ENCODE measurements at places on chromosomes 4 and X.

- no peak for DNase-seq
These were observed 208.4 kb downstream of the DTHD1 start for GRCh38 chr4:36489798-36490197.

DNA sequence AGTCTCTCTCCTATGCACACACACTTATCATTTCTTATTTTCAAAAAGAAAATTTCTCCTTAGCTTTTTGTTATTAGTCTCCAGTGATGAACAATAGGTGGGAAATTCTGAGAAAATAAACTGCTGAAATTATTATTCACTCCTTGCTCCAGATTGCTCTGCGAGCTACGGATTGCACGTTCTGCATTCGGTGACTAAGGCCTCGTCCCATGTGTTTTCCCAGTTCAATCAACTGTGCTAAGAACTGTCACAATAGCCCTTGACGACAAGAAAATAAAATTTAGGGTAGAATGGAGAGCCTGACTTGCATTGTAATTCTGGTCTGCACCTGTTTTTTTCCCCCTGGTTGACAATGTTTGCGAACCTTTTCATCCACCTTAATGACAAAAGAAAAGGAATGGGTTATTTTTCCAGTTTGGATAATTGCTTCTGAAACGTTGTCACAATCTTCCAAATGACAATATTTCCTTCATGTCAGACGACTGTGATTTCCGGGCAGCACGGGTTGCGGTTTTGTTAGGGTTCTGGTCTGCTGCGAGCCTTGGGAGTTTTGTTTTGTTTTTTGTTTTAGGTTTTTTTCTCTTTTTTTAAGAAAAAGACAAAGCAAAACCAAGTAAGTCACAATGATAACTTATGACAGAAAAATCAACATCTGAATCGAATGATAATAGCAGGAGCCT lies 124.5 kb upstream of the NOCT start:
- no peak for DNase-seq

- no peak for DNase-seq
These were observed 13.5 kb downstream of the MSANTD1 start for GRCh38 chr4:3262208-3263052.

GRCh38 chr4:3847211-3847940 lies 81.2 kb downstream of the ADRA2C start:
- DNase-seq: no peak

- no peak for DNase-seq
These were observed 12.9 kb upstream of the BMP2K start for GRCh38 chr4:78763251-78763650.

GRCh38 chr4:98794565-98795205 lies 134.2 kb downstream of the EIF4E start:
- no peak for DNase-seq

- no peak for DNase-seq
These were observed 55.8 kb upstream of the ENPP6 start for GRCh38 chr4:184273166-184274147.

DNA sequence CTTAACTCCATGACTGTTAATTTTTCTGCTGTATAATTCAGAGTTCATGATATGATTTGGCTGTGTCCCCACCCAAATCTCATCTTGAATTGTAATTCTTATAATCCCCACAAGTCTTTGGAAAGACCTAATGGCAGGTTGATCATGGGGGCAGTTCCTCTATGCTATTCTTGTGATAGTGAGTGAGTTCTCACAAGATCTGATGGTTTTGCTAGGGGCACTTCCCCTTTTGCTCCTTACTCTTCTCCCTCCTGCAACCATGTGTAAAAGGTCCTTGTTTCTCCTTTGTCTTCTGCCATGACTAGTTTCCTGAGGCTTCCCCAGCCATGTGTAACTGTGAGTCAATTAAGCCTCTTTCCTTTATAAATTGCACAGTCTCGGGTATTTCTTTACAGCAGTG lies 1751.9 kb downstream of the ARAP2 start:
- DNase-seq: no peak

GRCh38 chrX:118552121-118552900 lies 56.7 kb downstream of the DOCK11 start:
- no peak for DNase-seq

- no peak for DNase-seq
These were observed 62.4 kb upstream of the RXFP1 start for GRCh38 chr4:158459085-158459820.

- DNase-seq: no peak
These were observed 230.9 kb upstream of the GPC4 start for GRCh38 chrX:133645977-133646718.

DNA sequence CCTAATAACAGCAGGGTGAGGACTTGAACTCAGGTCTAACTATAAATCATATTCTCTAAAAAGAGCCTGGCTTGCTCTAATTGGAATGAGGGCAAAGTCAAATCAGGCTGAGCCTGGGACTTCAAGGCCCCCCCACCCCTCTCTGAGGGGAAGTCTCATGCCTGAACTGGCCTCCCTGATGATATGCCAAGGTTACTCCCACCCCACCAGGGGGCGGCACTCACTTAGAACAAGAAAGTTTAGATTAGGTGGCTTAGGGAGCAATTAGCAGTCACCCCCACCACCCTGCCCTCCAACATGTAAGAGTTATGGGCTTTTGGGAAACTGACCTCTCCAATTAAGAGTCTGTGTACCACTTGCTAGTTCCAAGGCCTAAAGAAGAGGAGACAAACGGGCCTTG lies 2.7 kb downstream of the FOXO4 start:
- no peak for DNase-seq

- no peak for DNase-seq
These were observed 376.7 kb upstream of the KLHL4 start for GRCh38 chrX:87140800-87141483.

- DNase-seq: no peak
These were observed 21.1 kb upstream of the TADA2B start for GRCh38 chr4:7021930-7022664.

DNA sequence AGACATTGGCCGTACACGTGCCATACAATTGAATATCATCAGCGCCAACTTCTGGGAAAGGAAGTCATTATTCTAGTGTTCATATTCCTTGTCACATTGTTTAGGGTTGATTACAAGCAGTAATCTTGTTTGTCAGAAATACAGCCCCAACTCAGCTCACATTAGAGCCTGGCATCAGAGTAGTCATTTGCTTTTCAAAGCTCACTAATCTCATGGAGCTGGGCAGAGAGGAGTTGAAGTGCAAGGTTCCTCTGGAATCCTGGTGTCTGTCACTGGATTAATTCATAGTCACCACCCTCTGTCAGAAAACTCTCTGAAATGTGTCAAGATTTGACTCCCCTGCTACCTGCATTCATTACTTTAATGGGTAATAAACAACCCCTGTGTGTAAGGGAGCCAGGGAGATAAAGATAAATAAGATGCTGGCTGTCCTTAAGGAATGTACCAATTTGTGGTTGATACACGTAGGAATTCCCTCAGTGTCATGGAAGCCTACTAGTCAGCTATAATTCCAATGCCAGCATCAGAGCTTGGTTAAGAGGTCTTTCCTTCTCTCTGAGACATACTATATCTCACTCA lies 43.7 kb upstream of the S100G start:
- no peak for DNase-seq

DNA sequence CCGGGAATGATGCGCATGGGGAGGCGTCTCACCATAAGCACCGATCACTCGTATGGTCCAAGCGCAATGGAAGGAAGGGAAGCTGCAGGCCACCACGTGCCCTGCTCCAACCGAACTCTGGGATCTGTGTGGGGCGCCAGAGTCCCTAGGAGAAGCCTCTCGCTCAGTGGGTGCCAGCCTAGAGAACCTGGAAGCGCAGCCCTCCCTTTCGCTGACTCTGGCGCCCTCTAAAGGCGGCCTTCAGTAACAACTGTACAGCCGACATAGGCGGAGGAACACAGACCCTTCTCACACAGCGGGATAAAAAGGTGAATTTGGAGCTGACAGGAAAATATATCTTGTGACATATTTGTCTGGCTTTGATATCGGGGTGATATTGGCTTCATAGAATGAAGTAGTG lies 76.0 kb downstream of the INTS6L start:
- DNase-seq: no peak

GRCh38 chr4:126799416-126799815 lies 833.3 kb upstream of the INTU start:
- DNase-seq: no peak

DNA sequence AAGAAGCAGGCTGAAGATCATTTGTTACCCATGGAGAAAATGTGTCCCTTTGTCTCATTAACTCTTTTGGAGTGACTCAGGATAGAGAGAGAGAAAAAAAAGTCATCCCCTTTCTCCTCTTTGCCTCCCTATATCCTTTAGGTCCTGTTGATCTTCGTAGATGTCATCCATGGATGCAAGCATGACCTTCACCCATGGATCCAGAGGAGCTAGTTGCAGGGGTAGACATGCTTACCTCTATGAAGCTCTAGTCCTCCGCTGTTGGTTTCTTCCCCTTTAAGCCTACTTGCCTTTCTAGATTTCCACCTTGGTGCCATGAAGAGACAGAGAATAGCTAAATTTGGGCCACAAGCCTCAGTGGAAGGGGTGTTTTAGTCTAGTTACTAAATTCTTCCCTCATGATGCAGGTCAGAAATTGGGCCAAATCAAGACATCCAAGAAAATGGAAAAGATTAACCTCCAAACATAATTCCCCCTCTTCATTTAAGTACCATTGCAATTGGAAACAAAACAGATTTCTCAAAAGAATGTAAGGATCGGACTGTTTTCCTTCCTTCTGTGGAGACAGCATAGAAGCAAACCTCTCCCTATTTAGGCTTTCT lies 178.4 kb downstream of the TECRL start:
- no peak for DNase-seq

DNA sequence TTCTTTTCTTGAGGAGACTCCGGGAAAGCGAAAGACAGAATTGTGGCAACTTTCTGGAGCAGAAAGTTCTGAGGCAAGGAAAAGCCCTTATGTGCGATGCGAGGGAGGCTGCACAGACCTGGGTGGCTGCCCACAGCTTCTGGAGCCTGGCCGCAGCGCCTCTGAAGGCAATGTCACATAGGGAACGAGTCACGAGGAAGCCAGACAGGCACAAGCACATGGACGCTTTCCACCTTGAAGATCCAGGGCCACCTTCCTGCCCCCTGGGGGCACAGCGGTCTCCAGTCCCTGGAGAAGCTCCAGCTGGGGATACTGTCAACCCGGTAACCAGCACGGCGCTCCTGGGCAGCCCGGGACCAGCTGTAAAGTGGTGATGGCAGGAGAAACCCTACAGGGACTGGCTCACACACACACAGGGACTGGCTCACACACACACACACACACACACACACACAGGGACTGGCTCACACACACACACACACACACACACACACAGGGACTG lies 69.8 kb downstream of the MTNR1A start:
- no peak for DNase-seq

DNA sequence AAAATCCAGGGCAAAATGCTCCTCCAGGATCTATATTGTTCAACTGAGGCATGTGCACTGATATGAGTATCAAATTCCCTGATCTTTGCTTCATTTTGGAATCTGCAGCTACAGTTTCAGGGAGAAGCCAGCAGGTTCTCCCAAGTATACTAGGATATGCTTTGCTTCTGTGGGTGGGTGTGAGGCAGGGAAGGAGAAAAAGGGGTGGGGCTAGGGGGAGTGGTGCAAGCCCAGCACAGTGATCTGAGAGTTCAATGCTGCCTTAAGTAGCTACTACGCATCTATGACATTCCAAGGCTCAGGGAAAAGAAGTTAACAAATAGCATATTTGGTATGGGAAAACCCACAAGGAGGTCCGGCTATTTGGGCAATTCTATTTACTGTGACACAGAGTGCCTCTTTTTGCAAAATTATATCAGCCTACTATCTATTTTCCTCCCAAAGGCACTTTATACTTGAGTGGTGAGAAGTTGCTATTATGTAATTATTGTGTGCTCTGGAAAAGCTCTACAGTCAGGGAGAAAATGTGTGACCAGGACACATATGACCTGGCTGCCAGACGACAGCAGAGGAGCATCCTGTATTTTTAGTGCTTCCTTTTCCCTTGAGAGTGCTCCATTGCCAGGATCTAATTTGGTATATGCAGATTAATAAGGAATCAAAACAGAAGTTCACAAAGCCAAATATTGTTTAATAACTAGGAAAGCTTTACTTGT lies 162.0 kb downstream of the RNF150 start:
- no peak for DNase-seq

DNA sequence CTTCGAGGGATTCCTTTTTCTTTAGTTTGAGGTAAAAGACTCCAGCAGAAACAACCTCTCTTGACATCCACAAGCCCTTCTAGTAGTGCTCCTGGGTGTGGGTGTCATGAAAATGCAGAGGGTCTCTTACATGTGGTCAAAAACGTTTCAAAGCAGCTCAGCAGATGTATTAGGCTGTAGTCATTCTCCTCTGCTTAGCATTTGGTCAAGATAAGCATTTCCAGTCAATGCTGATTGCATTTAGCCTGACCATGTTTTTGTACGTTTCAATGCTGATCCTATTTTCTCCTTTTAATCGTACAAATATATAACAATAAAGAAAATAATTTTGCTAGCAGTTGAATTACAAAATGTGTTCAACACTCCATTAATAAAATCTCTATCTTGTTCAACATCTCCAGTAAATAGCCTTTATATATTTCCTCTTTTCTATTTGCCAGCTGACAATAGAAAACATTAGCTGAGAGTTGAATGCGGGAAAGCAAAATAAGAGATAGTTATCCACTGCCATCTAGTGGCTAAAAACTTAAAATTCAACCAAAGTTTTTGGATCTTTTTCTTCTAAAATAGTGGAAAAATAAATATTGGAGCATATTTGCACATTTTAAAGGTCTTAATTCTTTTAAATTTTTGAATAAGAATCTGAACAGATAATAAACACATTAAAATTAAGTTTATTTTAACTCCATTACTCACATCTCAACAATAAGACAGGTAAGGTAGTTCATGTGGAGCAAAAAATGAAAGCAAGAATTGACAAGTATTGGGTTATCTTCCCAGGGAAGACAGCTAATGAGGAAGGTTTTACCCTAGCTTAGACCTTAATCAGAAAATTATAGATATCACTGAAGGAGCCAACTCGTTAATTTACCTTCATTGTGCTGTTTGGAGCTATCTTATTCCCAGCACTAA lies 15.2 kb upstream of the PACRGL start:
- DNase-seq: no peak

- DNase-seq: no peak
These were observed 63.7 kb upstream of the CAMK2D start for GRCh38 chr4:113825272-113825671.

- DNase-seq: no peak
These were observed 1038.6 kb upstream of the AGA start for GRCh38 chr4:178480881-178481280.

DNA sequence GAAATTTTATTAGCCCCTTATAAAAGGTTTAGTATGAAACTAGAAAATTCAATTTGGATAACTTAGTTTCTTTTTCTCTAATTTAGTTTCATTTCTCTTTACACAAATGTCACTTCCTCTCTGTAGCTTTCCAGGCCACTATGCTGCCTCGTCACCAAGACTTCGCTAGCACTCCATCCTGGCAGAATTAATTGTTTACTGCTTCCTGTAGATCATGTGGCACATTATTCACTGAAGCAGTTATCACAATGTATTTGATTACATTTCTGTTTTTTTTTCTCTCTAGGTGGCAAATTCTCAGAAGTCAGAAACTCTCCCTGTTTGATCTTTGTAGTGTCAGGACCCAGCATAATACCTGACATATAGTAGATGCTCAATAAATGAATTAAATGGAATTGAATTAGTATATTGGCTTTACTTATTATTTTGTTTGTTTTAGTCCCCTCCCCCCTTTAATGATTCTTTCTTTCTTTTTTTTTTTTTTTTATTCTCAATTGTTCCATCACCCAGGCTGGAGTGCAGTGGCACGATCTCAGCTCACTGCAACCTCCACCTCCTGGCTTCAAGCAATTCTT lies 9.3 kb upstream of the SAT1 start:
- no peak for DNase-seq
